ENCODE measurements at places on chromosomes 7 and 10.
A peak's percentile ranks its signal among the peaks of the same experiment; 100 is the strongest.

DNA sequence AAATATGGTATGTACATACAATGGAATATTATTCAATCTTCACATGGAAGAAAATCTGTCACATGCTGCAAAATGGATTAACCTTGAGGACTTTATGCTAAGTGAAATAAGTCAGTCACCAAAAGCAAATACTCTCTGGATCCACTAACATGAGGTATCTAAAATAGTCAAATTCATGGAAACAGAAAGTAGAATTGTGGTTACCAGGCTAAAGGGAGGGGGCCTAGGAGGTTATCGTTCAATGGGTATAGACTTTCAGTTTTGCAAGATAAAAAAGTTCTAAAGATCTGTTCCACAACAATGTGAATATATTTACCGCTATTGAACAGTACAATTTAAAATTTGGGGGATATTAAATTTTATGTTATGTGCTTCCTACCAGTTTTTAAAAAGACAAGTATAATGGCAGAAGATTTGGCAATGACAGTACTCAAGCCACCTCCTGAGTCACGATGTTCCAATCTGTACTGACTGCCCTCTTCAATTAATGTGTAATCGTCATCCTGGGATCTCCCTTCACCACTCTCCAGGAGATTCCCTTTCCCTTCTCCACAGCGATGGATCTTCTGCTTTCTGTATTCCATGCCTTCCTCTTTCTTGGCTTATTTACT, 32.3 kb upstream of the IL6 start:
- no peak for DNase-seq

DNA sequence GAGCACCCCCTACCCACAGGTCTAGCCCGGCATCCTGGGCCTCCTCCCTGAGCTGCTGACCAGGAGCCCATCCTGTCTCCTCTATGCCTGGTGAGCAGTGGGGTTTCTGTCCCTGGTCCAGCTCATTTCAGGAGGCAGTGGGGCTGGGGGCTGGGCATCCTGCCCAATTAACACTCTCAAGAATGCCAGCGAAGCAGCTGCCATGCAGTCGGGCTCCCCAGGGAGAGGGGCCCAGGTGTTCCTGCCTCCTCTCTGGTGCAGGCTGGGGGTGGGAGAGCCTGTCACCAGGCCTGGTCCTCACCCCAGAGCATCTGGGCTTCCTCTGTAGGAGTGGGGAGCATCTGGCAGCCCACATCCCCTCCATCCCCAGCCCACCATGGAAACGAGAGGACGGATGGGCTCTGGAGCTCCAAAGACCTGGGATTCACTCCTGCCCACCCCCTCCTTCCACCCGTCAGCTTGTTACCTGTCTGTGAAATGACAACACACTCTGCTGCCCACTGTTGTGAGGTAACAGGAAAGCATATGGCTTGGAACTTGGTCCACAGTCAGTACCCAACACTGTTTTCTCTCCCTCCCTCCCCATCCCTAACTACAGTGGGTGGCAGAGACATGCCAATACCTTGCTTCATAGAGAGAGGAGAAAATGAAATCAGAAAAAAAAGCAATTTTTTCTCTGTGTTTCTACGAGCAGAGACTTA, 69.1 kb downstream of the SLIT1 start:
- no peak for DNase-seq

DNA sequence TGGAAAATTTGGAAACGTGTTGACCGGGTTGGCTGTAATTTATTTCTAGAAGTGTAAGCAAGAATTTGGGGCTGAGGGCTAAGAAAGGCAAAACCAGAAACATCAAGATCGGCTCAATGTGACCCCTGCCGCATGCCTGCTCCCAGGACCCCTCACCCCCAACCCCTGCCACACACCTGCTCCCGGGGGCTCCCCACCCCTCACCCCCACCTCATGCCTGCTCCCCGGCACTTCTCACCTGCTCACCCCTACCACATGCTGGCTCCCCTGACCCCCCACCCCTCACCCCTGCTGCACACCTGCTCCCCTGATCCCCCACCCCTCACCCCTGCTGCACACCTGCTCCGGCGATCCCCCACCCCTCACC, 19.0 kb upstream of the CFAP46 start:
- DNase-seq: no peak

DNA sequence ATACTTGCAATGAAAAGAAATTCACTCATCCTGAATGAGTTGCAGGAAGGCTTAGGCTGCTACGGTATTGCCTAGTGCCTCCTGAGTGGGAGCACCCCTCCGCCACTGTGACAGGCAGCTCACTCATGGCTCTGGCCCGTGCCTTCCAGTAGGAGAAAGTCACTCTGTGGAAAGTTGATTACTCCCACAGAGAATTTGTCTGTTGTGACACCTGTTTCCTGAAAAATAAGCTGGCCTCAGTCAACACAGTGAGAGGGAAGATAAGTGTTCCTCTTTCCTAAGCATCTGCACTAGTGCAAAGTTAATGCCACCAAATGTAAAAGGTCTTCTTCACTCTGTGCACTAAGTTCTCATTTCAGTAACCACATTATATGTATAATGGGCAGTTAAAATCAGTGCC, 158.8 kb upstream of the INHBA start:
- no peak for DNase-seq

DNA sequence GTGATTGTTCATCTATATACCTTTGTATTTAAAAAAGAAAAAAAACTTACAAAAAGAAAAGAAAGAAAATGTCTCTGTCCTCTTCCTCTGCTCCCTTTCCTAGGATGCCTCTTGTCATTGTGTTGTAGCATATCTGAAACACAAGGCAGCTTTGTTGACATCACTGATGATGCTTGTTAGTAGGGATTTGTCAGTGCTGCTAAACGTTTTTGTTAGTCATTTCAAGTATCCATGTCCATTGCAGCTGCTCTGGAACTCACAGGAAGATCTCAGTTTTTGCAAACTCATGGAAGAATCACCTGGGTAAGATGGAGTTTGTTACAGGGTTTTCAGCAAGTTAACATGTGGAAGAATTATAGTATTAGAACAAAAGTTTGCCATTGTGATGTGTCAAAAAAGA, 123.6 kb downstream of the CCSER2 start:
- no peak for DNase-seq

DNA sequence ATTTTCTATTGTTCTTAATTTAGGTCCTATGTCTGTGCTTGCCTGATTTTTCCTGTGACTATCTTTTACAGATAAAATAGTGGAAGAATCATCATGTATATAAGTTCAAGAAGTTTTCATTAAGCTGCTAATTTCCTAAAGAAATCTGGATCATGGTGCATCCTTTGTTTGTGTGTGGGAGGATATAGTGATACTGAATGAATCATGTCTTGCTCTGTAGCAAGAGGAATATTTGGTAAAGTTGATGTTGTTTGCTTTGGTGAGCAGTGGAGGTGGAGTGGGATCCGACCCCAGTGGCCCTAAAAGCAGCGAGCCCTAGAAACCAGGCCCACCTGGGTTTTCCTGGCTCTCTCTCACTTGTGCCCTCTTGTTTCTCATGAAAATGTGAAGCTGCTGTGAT, 83.7 kb downstream of the CCNY start:
- no peak for DNase-seq

DNA sequence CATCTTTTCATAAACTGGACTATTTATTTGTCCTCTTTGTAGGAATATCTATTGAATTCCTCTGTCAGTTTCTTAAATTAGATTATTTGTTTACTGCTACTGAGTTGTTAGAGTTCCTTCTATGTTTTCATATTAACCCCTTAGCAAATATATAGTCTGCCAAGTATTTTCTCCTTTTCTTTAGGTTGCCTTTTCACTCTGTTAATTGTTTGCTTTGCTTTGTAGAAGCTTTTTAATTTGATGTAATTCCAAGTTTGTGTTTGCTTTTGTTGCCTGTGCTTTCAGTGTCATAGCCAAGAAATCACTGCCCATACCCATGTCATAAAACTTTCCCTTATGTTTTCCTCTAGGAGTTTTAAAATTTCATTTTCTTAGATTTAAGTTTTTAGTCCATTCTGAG, 256.2 kb upstream of the SEMA3A start:
- DNase-seq: no peak

DNA sequence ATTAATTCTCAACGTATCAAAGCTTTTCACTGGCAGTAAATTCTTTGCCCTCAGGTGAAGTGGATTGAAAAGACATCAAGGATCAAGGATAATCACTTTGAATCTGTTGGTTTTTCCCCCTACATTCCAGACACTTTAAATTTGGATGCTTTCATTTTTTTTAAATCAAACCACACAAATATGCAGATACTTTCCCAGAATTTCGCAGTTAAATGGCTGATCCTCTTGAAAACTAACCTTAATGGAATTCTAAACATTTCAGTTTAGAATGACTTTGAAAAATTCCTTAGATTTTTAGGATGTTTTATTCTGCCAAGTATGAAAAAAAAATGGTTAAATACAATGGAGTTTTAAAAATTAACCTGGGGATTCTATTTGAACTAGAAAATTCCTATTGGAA, 325.9 kb downstream of the GFRA1 start:
- no peak for DNase-seq

DNA sequence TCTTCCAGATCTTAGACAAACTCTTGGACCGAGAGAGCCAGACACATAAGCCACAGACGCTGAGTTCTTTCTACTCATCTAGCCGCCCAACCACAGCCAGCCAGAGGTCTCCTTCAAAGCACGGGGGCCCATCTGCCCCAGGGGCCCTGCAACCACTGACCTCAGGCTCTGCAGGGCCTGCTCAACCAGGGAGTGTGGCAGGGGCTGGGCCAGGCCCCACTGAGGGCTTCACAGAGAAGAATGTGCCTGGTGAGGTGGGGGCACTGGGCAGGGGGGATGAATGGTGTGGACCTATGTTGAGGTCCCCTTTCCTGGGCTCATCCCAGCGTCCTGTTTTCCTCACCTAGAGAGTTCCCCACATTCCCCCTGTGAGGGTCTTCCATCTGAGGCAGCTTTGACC, 11.4 kb downstream of the ZSWIM8 start:
- DNase-seq: no peak

DNA sequence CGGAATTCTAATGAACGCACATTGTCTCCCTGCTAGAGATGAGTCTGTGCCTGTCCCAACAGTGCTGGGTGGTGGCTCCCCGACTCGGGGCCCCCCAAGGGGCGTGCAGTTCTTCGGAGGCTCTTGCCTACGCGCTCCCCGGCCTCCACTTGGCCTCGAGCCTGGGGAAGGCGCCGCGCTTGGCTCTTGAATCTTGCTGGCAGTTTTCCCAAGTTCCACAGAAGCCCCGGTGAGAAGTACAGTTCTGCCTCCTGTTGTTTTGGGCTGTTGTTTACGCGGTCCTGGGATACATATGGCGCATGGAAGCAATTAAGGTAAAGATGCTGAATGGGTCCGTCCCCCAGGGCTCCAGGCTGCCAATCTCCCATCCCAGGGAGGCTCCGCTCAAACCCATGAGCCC, 32.6 kb upstream of the UNCX start:
- DNase-seq: no peak

GRCh38 chr7:142356166-142356565, 98.3 kb upstream of the PRSS58 start:
- no peak for DNase-seq

DNA sequence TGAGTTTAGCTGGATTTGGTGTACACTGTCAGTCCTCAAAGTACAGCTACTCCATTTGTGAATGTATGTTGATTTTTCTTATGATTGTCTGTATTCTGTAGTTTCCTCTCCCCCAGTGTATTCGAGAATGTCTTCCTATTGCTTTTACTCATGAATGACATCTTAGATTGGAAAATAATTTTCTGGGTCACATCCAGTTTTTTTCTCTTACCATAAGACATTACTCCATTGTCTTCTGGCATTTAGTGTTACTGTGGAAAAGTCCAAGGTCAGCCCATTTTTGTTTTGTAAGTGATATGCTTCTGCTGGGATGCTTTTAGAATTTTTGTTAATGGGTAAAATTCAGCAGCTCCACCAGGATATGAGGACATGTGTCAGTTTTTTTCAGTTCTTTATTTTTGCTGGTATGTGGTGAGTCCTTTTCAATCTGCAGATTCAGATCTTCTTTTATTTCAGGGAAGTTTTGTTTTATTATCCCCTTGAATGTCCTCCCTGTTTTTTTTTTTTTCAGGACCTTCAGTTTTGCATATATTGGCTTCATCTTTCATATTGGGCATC, 33.6 kb downstream of the WAC start:
- DNase-seq: no peak

- DNase-seq: no peak
These were observed 11.0 kb upstream of the TRIM8 start for GRCh38 chr10:102633287-102633686.

- DNase-seq: no peak
These were observed 4.2 kb downstream of the CLDN12 start for GRCh38 chr7:90407484-90407821.

DNA sequence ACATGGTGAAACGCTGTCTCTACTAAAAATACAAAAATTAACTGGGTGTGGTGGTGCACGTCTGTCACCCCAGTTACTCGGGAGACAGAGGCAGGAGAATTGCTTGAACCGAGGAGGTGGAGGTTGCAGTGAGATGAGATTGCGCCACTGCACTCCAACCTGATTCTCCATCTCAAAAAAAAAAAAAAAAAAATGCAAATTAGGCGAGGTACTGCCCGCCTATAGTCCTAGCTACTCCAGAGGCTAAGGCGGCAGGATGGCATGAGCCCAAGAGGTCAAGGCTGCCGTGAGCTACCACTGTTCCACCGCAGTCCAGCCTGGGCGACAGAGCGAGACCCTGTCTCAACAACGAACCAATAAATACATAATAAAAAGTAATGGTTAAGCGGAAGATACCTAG, 1.1 kb upstream of the EIF4H start:
- DNase-seq: no peak

- DNase-seq: no peak
These were observed 28.4 kb upstream of the C10orf71 start for GRCh38 chr10:49270565-49270964.

DNA sequence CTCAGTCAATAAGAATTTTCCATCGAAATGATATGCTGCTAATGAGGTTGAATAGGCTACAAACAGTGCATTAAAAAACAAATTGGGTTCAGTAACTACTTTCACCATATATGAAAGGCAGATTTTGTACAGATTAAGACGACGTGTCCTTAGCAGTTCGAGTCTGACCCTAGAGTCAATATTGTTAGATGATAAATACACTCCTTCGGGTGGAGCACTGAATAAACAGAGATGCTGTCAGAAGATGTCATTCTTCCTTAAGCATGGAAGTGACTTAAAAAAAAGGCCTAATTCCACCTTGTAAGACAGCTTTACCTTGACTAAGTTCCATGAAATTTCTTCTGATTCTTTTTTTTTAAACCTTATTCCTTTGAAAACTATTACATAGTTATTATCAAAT, 5.8 kb upstream of the AGR2 start:
- no peak for DNase-seq

GRCh38 chr7:151796091-151796870, 80.6 kb downstream of the PRKAG2 start:
- DNase-seq: no peak

DNA sequence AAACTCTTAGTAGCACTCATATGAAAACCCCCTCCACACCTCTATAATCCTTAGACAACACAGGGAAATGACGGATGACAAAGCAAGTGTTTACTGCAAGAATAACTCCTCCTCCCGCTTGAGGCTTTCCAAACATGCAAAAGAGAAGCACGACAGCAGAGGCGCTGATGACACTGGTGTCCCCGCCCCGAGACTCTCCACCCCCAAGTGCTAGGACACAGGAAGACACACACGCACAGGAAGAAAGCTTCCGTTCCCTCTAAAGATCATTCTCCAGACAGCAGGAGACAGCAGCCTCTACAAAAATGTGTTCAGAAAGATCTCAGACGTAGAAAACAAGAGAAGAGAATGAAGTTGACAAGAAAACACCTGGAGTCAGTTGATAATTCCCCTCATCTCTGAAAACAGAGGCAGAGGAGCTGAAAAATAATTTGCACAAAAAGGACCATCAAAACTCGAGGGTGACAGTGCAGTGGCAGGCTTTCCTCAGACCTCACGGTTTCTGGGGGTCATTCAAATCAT, 90.2 kb downstream of the DLG5 start:
- DNase-seq: peak; percentile 50
